ENCODE measurements at places on chromosomes 1 and 21.

DNA sequence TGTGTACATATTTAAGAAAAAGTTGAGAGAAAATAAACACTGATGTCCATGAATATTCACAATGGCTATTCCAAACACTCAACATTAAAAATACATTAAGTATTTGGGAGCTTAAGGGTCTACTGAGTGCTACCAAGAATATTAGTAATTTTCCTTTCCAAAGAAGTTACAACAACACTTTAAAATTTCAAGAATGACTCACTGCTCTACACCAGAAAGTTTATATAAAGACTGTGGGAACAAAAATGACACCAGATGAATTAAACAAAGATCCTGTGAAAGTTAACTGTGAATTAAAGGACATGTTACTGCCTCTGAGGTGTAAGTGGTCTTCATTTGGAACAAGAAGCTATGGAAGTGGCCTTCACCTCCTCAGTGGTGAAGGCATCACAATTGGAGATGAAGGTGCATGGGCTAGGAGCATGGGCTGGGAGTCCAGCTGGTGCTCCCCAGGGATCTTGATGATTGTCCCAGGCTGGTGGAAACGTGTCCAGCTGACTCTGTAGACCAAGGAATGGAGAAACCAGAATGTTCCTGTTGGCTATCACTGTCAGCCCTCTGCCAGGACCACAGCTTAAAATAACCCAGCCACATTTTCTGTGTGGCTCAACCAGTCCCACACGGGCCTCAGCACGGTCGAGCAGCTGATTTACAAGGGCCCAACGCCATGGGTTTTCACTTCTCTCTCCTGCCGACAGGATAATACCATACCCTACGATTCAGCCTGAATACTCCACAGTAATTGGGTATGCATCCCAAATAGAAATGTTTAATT lies 28.8 kb downstream of the TAF5L start:
- no peak for DNase-seq

DNA sequence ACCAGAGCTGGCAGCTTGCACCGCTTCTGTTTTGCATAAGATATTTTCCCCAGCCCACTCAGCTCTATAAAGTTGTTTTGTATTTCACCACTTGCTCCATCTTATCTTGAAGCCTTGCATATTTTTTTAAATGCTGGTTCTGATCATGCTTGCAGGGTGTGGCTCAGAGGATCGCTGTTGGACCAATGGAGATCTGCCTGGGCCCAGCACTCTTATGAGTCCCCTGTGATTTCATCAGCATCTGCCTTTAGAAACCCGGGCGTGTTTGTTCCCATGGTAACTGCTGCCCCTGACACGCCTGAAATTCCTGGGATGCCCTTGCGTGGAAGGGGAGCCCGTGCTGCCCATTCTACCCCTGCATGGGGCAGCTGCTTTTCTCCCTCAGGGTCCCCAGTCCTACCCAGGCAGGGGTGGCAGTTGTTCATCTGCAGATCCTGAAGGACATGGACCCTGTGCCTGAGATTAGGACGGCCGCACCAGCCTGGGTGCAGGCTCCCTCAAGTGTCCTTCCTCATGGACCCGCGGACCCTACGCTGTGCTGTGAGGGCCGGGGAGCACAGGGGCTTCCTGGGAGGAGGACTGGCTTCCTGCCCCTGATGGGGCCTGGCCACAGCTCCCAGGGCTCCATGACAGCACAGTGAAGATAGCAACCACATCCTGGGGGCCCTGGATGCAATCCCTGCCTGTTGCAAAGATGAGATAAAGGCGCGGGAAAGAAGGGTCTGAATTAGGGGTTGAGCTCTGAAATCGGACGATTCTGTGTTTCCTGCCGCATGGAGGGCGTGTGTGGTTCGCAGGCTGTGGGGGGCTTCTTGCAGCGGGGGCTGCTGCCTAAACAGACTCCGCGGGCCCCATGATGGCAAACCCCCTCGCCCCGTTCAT lies 226.5 kb downstream of the SDCCAG8 start:
- DNase-seq: no peak

DNA sequence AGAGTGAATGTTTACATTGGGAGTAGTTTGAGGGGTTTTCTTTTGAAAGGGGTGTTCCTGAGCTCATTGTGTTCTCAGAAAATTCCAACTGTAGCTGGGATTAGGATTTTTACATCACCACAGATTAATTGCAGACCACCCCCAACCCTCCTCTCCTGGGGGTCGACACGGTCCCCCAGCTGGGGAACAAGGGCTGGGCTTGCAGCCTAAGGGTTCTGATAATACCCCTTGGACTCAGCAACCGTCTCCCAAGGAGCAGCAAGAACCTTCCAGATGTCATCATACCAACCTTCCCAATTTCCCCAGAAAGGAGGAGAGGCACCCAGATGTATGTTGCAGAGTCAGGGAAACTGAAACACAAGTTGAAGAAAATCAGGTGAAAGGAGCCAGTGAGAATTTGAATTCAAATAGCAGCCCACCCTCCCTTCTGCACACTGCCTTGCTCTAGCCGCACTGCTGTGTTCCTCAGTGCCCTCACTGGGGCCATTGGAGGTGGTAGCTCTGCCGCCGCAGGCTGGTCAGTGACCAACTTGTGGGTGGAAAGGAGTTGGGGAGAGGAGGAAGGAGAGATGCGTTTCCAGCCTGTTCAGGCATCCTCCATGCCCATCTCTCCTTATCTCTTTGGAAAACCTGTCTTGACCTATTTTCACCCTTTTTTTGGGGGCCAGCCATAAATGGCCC lies 14.7 kb upstream of the IGFN1 start:
- no peak for DNase-seq

GRCh38 chr1:40948741-40949443 lies 30.6 kb upstream of the CTPS1 start:
- peak; percentile 50 for DNase-seq

DNA sequence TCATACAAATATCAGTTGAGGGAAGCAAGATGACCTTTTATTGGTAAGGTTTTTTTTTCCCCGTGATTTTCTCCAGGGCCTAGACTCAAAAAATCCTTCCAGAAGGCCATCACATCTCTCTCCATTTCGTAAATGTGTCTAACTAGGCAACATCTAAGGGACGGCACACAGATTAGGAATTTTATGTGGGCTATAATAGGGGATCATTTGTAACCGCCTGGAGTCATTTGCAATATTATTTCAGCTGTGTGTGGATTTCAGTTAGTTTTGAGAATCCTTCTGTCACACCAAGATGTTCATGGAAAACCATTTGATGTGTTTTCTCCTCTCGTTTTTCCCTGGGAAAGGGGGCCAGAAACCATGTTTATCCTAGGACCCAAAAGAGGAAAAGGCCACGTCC lies 63.1 kb downstream of the ATP5PO start:
- DNase-seq: no peak

- no peak for DNase-seq
These were observed 28.7 kb downstream of the MARK1 start for GRCh38 chr1:220556641-220557040.

DNA sequence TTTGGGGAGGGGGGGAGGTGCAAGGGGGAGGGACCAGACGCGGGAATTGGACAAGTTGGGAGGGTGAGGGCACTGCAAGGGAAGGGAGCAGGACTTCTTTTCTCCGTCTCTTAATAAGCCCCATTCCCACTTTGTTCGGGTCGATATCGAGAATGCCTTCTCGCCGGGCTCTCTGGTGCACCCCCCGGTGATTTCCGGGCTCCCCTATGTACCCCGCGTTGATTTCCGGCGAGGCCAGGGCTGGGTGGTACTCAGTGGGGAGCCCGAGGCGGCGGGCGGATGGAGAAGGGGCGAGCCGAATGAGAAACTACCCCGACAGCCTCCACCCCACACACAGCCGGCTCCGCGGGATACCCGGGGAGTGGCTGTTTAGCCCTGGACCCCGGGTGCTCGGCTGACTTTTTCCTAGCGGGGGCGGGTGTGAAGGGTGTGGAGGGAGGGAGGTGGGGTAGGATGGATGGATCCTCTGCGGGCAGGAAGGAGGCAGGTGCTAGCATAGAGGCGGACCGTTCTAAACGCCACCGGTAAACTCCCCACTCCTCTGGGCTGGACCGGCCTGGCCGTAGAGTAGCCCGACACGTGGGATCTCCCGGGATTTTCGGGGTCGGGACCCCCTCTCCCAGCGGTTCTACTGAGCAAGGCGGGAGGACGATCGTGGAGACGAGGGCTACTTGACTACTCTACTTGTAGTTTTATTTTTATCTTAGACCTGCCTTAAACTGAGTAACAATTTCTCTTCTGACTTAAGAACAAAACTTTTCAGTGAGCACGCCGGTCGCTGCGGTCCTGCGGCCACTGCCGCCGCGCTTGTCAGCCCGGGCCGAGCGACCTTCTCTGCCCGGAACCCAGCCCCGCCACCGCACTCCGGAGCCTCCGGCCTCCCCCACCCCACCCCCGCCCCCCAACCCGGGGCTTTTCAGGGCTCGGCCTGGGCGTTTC lies 1.0 kb downstream of the RNF220 start:
- DNase-seq: no peak

DNA sequence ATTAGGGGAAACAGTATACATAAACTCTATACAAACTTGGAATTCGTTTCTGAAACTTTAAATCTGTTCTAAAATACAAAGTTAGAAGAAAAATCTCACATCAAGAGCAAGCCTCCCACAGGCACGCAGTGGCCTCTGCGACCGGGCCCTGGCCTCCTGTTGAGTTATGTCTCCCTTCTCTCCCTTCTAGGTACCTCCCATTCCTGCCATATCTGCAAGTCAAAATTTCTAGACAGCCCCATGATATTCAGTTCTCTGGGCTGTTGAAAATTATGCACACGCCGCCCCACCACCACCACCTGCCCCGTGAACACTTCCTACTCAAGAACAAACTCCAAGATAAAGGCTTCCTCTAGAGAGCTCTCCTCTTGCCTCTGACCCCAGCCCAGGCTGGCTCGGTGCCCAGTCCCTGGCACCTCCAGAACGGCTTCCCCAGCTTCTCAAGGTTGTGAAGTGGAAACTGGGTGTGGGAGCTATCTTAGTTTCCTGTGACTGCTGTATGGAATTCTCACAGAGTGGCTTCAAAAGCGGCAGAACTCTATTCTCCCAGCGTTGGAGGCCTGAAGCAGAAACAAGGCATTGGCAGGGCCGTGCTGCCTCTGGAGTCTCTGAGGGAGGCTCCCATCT lies 37.7 kb upstream of the LRP8 start:
- no peak for DNase-seq

DNA sequence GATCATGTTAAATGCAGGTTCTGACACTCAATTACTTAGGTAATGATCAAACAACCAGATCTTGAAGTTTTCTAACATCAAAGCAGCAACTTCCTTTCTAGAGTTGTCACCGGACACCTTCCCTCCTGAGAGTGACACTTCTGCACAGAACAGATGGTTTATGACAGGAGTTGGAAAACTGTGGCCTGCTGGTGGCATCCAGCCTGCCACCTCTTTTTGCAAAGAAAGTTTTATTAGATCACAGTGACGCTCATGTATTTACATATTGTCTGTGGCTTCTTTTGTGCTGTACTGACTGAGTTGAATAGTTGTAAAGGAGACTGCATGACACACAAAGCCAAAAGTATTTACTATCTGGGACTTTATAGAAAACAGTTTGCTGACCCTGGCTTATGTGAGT lies 28.3 kb downstream of the DDR2 start:
- no peak for DNase-seq

- no peak for DNase-seq
These were observed 3.5 kb downstream of the HRNR start for GRCh38 chr1:152220166-152221163.

DNA sequence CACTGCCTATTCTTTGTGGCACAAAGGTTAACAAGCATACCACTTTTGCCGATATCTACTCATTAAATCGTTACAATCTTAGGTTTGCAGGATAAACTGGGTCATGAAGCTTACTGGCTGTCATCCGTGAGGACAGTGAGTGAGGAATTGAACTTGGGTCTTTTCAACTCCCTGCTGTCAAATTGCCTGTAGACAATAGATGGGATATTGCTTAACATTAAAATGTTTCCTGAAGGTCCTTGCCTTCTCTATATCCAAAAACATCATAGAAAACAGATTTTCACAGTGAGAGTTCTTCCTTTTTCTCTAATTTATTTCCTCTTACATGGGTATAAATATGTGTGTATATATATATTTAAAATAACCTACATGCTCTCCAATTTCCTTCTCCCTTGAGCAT lies 257.8 kb downstream of the LMO4 start:
- DNase-seq: no peak

DNA sequence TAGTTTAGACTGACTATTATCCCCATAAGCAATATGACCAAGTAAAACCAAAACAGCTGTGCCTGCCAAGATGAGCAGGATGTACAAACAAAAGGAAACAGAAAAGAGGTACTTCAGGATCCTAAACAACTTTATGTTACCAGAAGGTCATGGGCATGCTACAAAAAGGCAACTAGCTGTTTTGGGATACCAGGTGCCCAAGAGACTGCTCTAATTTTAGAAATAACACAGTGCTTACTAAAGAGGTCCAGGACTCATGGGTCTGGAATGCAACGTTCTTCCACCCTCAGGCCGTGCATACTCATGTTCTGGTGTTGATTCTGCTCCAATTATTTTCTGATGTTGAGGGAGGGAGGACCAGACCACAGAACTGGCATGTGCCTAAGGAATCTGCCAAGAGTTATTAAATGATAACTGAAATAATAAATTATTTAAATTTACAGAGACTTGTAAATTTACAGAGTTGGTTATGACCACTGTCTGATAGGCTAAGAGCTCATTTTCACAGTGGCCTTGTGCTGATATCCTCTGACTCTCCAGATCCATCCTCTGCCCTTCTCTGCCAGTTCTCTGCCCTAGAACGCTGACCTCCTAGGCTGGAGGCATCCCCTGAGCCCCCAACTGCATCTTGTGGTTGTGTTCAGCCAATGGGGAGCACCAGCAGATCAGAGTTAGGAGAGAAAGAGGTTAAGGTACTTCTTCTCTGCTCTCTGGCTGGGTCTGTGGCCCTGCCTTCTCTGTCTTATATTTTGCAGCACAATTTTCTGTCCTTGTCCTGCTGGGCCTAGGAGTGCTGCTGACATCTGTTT lies 37.7 kb upstream of the BCL10 start:
- peak; percentile 90 for DNase-seq

DNA sequence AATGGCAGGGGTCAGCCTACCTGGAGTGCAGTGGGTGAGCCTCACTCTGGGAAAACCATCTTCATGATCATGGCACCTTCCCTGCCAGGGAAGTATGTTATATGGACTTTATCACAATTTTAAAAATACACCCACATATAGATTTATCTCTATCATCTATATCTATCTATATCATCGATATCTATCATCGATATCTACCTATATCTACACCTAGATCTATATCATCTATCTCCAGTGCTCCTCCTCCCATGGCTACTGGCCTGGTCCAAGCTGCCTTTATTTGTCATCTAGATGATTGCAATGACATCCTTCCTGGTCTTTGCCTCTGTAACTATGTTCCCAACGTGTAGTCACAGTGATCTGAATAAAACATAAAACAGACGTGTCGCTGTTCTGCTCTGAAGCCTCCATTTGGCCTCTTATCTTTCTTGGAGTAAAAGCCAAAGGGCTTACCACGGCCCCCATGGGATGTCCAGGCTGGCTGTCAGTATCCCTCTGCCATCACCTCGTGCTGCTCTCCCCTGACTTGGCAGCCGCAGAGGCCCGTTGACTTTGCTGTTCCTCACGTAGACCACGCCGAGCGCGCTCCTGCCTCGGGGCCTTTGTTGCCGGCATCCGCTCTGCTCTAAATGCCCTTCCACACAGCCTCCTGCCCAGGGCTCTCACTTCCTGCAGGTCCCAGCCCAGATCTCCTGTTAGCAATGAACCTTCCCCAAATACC lies 20.6 kb upstream of the KIF26B start:
- no peak for DNase-seq

- DNase-seq: no peak
These were observed 7.0 kb upstream of the KCNE1 start for GRCh38 chr21:34519016-34519415.

GRCh38 chr1:80202118-80202517 lies 1195.6 kb upstream of the ADGRL4 start:
- no peak for DNase-seq

GRCh38 chr1:32498751-32499150 lies 33.9 kb downstream of the ZBTB8B start:
- no peak for DNase-seq

- DNase-seq: no peak
These were observed 99.4 kb upstream of the S1PR1 start for GRCh38 chr1:101137144-101138126.

Measured in pulmonary artery endothelial cell (primary cell).